ENCODE measurements at places on chromosomes 12 and 14. TPM values are rescaled to one million over a fixed set of nuclear protein-coding genes. Genes with fewer than 3 reads are reported as not detected.

DNA sequence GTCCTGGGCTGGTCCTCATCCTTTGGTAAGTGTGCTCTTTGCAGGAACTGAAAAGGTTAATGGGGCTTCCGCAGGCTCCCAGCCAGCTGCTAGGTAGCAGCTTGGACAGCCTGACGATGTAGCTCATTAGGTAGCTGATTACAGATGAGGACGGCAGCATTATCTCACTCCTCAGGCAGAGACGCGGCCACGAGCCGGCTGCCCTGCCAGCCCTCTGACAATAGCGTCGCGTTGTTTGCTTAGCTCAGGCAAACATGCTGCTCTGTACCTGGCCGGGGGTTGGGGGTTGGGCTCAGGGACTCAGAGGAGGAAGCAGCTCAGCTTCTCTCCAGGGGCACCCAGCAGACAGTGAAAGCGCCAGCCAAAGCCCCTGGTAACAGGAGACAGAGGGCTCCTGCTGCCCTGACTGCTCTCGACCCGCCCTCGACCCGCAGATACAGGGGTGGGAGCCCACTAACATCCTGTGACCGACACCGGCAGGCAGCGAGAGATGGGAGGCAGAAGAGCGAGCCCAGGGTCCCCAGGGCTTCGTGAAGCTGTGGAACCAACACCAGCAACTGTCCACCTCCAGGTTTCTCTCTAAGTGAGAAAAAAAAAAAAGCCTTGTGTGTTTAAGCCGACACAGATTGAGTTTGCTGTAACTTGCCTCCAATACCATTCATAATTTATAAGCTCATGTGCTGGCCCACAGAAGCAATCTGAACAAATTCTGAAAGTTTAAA is 53.4 kb upstream of the DLK1 start:
- DNase-seq, result no peak

- DNase-seq, result no peak
Measured at GRCh38 chr12:80813820-80814219, 97.1 kb downstream of the MYF5 start.

- DNase-seq, result no peak
Measured at GRCh38 chr12:115433014-115433634, 749.1 kb upstream of the TBX3 start.

DNA sequence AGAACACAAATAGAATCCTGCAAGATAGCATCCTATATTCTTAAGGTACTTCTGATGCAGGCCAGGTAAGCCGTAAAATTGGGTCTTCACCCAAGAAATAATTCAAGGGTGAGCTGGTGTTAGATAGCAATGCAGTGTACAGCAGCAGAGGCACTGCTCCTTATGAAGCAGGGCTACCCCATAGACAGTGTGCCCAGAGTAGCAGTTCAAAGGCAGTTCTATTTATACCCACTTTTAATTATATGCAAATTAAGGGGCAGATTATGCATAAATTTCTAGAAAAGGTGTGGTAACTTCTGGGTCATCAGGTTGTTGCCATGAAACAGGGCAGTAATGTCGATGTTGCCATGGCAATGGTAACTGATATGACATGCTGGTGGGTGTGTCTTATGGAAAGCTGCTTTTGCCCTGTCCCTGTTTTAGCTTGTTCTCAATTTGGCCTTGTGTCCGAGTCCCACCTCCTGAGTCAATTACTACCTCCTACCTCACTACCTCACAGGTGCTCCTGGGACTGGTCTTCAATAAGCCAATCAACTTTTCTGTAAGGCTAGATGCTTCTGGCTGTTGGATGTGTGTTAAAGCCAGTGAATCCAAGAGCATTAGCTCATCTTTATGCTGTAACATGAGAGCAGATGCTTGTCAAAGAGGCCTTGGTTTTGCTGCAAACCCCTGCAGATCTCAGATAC is 61.0 kb downstream of the PPM1A start:
- no peak for DNase-seq

DNA sequence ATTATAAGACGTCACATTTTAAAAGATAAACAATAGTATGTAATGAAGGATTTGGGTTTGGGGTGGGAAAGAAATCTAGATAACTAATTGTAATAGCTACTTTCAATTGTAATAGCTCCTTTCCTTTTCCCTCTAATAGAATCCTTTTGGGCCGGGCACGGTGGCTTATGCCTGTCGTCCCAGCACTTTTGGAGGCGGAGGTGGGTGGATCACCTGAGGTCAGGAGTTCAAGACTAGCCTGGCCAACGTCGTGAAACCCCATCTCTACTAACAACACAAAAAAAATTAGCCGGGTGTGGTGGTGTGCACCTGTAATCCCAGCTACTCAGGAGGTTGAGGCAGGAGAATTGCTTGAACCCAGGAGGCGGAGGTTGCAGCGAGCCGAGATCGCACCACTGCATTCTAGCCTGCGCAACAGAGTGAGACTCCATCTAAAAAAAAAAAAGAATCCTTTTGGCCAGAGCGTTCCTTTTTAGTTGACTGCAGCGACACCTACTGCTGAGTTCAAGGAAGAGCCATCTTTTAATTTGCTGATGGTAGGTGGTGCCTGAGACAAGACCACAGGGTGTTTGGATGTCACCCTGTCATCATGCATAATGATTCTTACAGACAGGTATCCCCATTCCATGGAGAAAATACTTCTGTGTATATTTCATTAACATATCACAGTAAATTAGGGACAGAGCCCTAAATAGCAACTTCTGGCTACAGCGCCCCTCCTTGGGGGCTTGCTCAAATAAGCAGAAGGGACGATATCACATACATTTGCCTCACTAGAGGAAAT is 79.5 kb downstream of the ARMH4 start:
- DNase-seq, result peak; percentile 7

GRCh38 chr12:71469258-71469750 is 29.7 kb downstream of the LGR5 start:
- DNase-seq, result no peak

DNA sequence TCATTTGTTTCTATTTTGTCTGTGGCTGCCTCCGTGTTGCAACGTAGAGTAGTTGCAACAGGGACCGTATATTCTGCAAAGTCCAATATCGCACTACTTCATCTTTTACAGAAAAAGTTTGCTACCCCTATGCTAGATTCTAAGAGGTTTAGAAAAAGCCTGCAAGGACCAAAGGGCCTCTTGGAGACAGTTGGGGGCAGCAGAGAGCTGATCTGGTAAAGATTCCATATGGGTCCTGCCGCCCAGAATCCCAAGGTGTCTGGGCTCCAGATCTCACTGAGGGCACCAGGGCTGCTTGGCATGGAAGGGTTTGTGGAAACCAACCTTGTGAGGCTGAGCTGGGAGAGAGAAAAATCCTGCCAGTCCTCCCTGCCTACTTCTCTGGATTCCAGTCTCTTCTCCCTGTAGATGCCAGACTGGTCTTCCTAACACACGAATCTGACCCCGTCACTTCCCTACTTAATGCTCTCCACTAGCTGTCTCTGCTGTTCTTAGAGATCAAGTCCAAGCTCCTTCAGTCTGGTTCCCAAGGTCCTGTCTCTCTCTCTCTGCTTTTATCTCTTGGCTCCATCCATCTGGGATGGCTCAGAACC is 74.6 kb downstream of the GLRX5 start:
- no peak for DNase-seq

- DNase-seq, result no peak
Measured at GRCh38 chr12:27472604-27473003, 26.1 kb downstream of the SMCO2 start.

The TGM1 gene
- 2.6 TPM for total RNA-seq
